ENCODE measurements at places on chromosomes 6 and 20.
A peak's percentile ranks its signal among the peaks of the same experiment; 100 is the strongest.

GRCh38 chr20:9507544-9508239, 6.7 kb upstream of the LAMP5 start:
- no peak for DNase-seq

DNA sequence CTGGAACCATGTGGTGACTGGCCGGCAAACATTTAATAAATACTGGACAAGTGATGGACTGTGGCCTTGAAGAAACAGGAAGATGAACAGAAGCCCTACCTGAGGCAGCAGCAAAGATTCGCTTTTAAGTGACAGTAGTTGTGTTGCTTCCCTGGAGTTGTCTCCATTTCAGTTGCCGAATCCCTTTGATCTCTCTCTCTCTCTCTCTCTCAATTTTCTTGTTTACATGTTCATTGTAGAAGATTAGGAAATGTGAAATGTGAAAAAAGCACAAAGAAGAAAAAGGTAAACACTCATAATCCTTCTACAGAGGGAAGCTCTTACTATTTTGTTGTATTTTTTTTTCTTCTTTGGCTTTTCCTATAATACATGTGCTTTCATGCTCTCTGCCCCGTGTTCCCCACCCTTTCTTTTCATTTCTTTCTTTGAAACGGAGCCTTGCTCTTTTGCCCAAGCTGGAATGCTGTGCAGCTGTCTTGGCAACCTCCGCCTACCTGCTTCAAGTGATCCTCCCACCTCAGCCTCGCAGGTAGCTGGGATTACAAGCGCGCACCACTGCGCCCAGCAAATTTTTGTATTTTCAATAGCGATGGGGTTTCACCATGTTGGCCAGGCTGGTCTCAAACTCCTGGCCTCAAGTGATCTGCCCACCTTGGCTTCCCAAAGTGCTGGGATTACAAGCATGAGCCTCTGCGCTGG, 81.5 kb downstream of the SHLD1 start:
- no peak for DNase-seq

GRCh38 chr20:41133709-41134361, 3.5 kb upstream of the PLCG1 start:
- DNase-seq, result peak; percentile 90

GRCh38 chr20:19628570-19629134, 129.4 kb upstream of the RIN2 start:
- no peak for DNase-seq

DNA sequence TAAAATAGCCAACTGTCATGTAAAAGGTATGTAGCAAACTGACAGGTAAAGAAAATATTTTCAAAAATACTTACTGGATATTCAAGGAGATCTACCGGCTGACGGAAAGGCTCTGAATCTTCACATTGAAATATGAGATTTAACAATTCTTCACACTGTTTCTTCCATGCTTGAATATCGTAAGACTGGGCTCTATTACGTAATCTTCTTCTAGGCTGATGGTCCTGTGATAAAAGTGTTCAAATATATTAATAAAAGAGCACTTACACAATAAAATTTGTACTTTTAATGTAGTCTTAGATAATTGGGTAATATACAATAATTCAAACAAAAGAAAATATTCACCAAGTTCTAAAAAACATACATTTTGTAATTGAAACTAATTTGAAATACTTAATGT, 87.4 kb downstream of the IRAK1BP1 start:
- DNase-seq, result no peak

GRCh38 chr6:168563656-168564055, 122.7 kb downstream of the SMOC2 start:
- DNase-seq, result no peak

DNA sequence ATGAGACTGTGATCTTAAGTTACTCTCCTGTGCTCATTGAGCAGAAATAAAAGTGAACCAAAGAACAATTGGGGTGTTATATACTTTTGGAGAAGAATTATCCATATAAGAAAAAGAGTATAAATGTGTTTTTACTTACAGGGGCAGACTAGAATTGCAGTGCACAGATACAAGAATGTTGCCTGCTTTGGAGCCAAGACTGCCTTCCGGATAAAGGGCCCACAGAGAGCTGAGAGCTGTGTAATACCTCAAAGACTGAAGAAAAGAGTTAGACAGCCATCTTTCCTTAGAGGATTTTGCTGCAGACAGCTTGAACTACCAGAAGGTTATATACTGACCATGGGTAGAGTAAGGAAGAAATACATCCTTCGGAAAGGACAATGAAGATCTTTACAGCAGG, 1235.5 kb upstream of the CITED2 start:
- DNase-seq, result no peak

DNA sequence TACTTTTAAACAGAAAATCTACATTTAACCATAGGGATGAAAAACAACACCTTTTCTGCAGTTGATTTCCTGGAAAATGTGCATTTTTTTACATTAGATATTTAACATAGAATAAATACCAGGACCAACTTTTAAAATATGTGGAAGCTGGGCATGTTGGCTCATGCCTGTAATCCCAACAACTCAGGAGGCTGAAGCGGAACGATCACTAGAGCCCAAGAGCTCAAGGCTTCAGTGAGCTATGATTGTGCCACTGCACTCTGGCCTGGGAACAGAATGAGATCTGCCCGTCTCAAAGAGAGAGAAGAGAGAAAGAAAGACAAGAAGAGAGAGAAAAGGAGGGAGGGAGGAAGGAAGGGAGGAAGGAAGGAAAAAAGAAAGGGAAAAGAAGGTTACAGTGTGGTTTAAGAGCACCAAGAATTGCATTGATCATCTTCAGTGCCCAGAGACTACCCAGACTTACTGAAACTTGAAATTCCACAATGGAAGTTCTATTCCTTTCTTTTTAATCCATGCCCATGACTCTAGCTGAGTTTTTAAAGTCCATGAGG, 189.4 kb upstream of the ARID1B start:
- no peak for DNase-seq

- no peak for DNase-seq
Measured at GRCh38 chr6:30862156-30862875, 22.0 kb upstream of the DDR1 start.

DNA sequence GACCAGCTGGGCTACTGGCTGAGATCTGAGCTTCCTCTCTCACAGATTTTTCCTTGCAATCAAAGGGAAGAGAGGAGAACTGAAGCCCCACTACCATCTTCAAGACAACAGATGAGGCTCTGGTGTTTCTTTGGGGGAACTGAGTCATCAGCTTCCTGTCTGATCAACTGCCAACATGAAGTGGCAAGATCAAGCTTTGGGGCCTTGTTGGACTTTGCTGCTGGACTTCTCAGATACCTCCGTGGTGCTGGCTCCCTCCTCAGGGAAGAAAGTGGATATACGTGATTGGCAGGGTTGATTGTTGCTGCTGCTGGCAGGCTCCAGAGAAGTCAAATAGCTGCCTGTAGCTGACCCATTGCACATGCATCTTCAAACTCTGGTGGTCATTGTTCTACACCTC, 3.6 kb upstream of the TOX2 start:
- no peak for DNase-seq

GRCh38 chr6:7910298-7910653, 312 bp downstream of the TXNDC5 start:
- no peak for DNase-seq

- DNase-seq, result no peak
Measured at GRCh38 chr20:58840816-58841538, 9.7 kb downstream of the GNAS-AS1 start.

DNA sequence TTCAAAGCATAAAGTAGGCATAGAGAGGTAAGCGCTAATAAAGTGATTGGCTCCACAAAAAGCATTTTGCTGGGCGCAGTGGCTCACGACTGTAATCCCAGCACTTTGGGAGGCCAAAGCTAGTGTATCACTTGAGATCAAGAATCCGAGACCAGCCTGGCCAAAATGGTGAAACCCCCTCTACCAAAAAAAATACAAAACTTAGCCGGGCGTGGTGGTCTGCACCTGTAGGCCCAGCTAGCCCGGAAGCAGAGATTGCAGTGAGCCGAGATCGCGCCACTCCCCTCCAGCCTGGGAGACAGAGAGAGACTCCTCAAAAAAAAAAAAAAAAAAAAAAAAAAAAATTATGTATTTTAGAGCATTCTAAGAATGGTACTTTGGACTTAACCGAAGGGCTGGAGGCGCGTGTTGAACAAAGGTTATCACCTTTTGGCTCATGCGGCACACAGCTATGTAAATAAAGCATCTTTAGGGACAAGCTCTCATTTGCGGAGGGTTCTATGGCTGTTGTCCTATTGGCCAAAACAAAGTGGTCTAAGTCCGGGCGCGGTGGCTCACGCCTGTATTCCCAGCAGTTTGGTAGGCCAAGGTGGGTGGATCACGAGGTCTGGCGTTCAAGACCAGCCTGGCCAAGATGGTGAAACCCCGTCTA, 17.4 kb downstream of the HFE start:
- DNase-seq, result no peak

- DNase-seq, result no peak
Measured at GRCh38 chr6:38039502-38039901, 220.0 kb downstream of the ZFAND3 start.

DNA sequence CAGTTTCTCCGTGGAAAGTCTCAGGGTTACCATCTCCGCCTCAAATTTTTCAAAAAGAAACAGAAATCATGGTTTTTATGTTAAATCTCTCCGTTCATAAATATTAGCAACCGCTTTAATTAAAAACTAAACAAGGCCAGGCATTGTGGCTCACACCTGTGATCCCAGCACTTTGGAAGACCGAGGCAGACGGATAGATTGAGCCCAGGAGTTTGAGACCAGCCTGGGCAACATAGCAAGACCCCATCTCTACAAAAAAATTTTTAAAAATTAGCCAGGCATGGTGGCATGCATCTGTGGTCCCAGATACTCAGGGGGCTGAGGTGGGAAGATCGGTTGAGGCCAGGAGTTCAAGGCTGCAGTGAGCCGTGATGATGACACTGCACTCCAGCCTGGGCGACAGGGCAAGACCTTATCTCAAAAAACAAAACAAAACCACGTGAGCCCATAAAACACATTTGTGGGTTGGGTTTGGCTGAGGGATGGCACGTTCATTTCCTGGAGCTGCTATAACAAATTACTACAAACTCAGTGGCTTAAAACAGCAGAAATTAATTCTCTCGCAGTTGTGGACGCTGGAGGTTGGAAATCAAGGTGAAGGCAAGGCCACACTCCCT, 223.2 kb downstream of the ZNF217 start:
- DNase-seq, result no peak

- no peak for DNase-seq
Measured at GRCh38 chr6:12196326-12196936, 93.7 kb upstream of the EDN1 start.

DNA sequence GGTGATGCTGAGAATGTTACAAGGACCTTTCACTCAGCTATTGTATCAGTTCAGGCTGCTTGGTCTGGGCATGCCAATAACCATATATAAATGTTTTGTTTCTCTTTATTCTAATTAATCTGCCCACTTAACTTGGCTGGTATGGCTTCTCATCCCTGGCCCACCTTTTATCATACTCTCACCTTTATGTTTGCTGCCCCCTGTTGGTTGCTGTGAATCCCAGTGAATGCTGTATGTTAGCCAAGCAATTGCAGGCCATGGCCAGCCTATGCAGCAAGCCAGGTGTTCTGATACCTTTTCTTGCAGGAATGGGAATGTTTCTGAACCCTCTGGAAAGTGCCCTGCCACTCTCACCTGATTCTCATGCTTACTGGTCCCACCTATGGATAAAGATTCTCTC, 54.6 kb downstream of the PCSK2 start:
- DNase-seq, result no peak

- DNase-seq, result no peak
Measured at GRCh38 chr6:50966532-50966931, 147.9 kb downstream of the TFAP2B start.

GRCh38 chr6:46509063-46509462, 17.8 kb upstream of the RCAN2 start:
- no peak for DNase-seq

DNA sequence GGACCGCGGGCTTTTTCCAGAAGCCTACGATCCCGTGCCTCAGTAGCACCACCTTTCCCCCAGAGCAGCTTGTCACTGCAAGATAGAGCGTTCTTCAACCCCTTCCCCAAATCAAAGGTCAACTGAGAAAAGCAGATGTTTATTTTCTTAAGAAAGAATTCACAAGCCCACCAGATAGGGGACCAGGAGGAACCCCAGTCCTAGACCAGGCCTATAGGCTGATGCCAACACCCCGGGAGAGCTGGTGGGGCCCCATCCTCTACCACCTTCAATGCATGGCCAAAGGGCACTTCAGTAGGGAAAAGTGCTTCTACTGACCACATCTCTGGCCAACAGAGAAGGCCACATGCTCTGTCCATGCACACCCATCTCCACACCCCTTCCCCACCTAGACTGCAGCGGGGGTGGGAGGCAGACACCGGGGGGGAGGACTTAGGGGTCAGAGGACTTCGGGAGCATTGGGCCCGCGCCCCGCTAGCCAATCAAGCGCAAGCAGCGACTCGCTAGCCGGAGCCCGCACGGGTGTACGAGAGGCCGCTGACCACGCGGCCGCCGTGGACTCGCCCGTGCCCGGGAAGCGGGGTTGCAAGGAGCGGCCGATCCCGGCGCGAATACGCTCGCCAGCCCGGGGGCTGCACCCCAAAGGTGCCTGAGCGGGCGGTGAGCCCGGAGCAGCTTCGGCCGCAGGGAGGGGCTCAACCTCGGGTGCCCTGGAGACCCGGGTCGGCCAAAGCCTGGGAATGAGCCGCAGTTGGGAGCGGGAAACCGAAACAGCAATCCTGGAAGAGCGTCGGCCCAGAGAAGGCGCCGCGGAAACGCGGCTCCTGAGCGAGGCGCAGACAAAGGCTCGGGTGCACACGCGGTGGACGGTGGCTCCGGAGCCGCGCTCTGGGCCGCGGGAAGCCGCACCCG, 2.8 kb downstream of the PDE10A start:
- DNase-seq, result no peak

- DNase-seq, result no peak
Measured at GRCh38 chr20:63156221-63156671, 59.7 kb downstream of the YTHDF1 start.

DNA sequence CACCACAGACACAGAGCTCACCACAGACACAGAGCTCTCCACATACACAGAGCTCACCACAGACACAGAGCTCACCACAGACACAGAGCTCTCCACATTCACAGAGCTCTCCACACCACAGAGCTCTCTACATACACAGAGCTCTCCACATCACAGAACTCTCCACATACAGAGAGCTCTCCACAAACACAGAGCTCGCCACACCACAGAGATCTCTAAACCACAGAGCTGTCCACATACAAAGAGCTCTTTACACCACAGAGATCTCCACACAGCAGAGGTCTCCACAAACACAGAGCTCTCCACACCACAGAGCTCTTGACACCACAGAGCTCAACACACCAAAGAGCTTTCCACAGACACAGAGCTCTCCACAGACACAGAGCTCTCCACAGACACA, 55.8 kb downstream of the ERMARD start:
- no peak for DNase-seq

DNA sequence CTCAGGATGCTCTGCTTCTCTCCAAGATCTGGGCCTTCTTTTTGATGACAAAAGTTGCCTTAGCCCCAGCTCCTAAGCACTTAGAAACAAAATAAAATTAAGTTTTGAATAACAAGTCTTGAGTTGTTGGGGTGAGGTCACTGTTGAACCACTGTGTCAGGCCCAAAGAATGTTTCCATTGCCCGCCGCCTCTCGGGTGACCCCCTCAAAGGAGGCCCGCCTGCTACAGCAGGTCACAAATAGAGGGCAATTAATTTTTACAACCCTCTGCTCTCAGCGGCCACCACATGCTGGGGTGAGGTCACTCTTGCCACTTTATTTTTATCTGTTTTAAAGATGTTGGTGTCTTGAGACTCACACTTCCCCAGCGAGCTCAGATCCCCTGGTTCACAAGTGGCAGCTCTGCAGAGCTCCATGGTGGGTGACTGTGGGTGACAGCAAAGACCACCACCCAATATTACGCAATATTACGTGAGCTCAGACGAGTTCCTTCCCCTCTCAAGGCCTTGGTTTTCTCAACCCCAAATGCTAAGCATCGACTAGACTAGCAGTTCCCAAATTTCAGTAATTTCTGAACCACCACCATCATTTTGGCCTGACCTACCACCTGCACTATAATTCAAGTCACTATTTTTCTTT, 247.7 kb upstream of the PMEPA1 start:
- DNase-seq, result no peak
